Fibroblast of skin of back (primary cell): ENCODE measurements at places on chromosomes 11 and 22.

DNA sequence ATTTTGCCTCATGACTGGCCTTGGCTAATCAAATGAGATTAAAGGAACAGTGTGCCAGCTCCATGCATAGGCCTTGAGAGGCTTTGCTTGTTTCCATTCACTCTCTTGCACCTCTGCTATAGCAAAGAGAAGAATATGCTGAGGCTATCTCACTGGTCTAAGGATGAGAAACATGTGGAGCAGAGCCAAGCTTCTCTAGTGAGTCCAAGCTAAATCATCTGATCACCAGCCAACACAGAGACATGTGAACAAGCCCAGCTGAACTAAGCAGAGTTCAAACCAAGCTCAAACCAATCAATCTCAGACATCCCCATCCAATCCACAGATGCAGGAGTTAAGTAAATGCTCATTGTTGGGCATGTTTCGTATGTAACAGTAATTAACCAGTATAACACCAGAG is 69.4 kb upstream of the API5 start:
- DNase-seq: no peak

DNA sequence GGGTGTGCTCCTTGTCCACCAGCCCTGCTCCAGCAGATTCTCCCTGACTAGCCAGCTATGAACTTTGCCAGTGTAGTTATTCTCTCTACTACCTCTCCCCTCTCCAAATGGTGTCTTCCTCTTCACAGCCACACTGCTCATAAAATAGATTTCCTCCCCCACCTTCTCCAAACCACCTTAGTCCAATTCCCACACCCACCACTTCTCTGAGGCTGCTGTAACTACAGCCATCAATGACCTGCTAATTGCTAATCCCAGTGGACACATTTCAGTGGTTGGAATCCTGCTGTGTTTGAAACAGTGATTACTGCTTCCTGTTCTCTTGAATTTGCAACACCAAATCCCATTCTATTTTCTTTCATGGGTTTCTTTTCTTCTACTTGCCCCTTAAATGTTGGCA is 23.4 kb downstream of the SYT9 start:
- no peak for DNase-seq

GRCh38 chr22:19868773-19869471 is 14.2 kb upstream of the GNB1L start:
- DNase-seq: no peak

DNA sequence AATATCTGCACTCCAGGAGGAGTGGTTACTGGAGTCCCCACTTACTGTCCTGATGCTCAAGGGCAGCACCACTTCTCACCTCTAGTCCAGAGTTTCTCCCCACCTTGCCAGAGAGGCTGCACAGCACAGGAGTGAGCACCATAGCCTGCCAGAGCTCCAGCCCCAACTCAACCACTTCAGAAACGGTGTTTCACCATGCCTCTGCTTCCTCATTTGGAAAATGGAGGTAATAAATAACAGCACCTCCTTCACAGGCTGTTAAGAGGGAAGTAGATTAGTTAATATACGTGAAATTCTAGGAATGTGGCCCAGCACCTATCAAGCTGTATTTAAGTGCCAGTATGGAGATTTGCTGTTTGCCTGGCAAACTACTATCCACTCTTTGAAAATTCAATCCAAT is 63.0 kb downstream of the GALNT18 start:
- DNase-seq: no peak

GRCh38 chr22:42076764-42077485 is 2.6 kb upstream of the SMDT1 start:
- DNase-seq: no peak

- no peak for DNase-seq
These were observed 43.6 kb downstream of the TEAD1 start for GRCh38 chr11:12717851-12718291.

- no peak for DNase-seq
These were observed 125.0 kb downstream of the NTM start for GRCh38 chr11:131495423-131495822.

GRCh38 chr11:104061853-104062521 is 25.5 kb downstream of the DDI1 start:
- no peak for DNase-seq

GRCh38 chr11:123020968-123021367 is 39.3 kb upstream of the BSX start:
- peak; percentile 50 for DNase-seq
